ENCODE measurements at places on chromosomes 3 and 15.

GRCh38 chr15:90982135-90982534 is 12.2 kb downstream of the PRC1 start:
- peak; percentile 51 for DNase-seq

DNA sequence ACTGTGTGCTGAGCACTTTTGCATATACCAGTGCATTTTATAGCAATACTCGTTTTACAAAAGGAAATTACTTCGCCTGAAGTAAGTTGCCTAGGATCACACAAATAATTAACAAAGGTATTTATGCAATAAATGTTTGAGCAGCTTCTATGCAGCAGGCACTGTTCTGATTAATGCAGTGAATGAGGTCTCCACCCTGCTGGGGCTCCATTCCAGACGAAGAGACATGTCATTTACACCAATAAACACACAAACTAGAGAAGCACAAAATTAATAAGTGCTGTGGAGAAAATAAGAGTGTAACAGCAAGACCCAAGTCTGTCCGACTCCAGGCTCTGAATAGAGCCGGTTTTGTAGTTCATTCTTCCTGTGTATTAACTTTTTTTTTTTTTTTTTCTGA is 17.5 kb downstream of the NOX5 start:
- no peak for DNase-seq

DNA sequence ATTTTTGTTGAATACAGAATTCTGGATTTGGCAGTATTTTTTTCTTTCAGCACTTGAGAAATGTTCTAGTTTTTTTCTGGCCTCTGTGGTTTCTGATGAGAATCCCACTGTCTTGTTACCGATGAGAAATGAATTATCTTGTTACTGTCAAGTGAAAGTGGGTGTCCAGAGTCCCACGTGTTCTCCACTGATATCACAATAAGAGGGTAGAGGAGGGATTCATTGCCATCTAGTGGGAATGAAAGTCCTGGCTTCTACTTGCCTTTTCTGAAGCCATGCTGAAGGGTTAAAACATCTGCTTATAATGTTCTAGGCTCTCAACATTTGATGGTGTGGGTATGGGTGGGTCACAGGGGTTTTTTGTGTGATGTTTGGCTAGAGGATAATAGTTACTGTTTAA is 66.1 kb downstream of the SEC22A start:
- no peak for DNase-seq

DNA sequence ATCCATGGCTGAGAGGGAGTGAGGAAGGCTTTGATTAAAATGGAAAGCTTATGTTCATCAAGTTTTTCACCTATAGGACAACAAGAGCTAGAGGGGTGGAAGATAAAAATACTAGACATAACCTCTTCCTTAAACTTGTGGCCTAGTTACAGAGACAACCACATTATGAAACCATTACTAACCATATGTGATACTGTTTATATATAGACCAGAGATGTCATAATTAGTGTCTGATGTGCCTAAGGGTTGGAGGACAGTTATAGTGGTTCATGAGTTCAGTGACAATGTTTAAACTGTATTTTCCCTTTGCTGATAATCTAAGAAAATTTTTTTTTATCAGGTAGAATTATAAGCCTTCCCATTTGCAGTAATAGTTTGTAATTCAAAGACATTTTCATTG is 23.7 kb downstream of the PHLDB2 start:
- no peak for DNase-seq

DNA sequence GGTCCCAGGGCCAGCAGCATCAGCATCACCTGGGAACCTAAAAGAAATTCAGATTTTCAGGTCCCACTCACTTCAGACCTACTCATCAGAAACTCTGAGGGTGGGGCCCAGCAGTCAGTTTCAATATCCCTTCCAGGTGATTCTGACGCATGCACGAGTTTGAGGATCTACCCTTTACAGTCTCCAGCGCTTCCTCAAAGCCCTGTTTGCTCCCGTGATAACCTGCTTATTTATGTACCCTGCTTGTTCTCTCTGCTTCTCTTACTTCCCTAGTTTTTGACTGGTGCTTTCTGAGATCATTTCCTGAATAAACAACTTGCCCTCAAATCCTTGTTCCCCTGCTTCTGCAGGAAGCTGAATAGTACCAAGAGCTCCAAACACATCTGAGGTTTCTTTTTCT is 245.3 kb downstream of the ZNF621 start:
- DNase-seq, result no peak

DNA sequence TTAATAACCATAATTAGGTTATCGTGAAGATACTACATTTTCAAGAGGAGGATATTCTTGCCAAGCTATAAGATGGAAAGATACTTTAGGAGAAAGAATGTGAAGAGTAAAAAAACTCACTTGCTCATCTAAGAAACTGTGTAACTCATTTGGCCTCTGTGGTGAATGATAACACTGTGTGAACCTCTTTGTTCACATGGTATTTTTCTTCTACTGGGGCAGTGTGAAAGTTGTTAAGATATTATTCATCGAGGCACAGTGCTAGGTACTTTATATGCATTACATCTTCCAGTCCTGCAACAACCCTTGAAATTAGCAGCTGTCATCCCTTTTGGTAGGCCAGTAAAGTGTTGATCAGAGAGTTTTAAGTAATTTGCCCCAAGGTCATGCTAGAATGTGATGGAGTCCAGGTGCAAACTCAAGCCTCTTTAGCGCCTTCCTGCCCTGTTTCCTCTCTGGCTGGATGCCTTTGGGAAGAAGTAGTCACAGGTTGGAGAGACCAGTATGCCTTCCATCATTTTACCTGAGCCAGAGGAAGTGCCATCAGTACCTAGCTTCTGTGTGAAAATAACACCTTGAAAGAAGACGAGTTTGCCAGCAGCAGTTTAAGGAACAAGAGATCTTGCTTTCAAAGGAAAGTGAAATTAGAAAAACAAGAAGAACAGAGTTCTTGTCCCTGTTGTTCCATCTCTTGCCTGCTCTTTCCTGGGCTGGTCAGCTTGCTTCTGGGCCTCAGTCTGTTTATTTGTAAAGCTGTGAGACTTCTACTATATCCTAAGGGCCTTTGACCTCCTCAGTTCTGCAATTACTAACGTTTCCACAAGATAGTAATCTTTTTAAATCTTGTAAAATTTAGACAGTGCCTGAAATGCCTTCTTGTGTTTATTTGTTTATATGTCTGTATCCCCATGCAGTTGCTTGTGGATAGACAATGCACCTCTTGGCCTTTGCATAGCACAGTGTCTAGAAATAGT is 179.3 kb downstream of the FNDC3B start:
- peak; percentile 1 for DNase-seq

DNA sequence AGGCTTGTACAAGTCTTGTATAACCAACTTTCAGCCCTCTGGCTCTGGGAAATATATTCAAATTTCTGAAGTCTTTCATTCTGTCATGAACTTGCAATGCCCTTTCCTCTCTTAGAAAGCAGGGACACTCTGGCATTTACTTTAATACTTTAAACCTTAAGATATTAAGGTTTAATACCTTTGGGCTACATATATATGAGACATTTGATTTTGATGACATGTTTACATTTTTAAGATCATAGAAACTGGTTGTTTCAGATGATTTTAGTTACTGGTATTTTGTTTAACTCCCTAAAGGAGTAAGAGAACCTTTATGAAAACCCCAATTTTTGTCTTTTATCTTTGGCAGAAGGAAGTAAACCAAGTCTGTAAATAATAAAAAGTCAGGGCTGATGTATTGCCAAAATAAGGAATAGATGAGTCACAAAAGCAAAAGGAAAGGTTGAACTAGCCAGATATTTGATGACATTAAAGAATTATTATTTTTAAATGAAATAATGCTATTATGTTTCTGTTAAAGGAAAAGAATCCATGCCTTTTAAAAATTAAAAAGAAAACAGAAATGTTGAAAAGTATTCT is 579.0 kb upstream of the CBLB start:
- DNase-seq, result no peak

DNA sequence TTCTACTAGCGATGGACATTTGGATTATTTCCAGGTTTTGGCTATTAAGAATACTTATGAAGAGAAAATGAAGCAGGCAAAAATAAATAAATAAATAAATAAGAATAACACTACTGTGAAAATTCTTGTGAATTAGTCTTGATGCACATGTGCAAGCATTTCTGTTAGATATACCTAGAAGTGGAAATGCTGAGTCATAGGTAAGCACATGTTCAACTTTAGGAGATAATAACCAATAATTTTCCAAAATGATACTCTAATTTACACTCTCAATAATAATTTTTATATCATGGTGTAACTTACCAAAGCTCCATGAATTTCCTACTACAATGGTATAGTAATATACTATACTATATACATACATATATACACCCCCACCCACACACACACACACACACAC is 23.4 kb downstream of the EMC4 start:
- no peak for DNase-seq

DNA sequence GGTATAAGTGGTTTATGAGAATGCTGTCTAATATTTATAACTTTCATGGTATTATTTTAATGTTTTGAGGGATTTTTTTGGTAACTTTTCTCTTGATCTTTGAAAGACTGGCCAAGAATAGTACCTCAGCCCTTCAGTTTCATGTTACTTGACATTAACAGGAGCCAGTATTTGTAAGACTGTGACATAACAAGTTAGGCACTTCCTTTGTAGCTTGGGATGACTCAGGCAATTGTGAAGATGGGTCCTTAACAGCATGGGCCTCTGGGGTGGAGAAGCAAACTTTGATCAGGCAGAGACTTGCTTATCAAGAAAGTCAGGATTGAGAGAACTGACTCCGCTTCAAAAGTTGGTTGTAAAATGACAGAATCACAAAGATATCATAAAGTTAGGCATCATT is 9.5 kb downstream of the LRRC49 start:
- no peak for DNase-seq

DNA sequence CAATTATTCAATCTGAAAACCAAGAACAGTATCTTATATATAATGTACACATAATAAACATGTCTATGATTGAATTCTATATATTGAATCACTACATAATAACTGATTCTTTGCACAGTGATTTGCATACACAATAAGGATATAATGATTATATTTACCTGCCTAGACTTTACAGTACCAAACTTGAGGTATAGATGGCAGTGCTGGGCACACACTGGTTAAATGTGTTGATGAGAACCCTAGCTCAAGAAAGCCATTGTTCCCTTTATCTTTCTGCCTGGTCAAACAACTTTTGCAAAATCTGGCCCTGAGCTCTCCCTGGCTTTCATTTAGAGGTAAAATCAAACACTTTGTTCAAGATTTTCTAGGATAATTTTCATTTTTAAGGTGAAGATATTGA is 697.7 kb downstream of the TUSC7 start:
- peak; percentile 0 for DNase-seq
